ENCODE measurements at places on chromosomes 16 and 17. TPM values are rescaled to one million over a fixed set of nuclear protein-coding genes. Genes with fewer than 3 reads are reported as not detected.

DNA sequence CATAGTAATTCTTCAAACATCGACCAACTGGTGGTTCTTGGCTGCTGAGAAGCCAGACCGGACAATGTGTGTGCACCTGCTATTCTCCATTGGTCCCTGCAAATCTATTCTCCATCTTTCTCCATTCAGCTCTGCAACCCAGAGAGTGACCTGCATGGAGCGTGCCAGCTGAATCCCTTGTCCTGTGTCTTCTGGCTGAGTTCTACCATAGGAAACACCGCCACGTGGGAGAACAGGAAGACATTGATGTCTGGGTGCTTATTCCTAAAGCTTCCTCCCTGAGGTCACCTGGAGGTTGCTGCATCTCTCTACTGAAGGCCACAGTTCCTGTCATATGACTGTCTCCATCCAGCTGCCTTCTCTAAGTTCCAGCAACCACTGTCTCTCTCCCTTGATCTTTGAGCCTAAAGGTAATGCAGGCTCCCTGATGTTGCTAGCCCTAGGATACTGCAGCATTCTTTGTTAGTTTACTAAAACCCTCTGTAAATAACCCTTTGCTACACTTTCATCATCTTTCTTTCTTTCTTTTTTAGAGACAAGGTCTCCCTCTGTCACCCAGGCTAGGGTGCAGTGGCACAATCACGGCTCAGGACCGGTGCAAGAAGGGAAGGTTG is 10.6 kb upstream of the SMG1 start:
- no peak for DNase-seq

- DNase-seq: no peak
Observed at GRCh38 chr16:6345090-6345489, 987.6 kb upstream of the RBFOX1 start.

- DNase-seq: no peak
Observed at GRCh38 chr17:30477774-30478115, 537 bp downstream of the GOSR1 start.

- DNase-seq: no peak
Observed at GRCh38 chr16:14187517-14188338, 116.6 kb downstream of the MRTFB start.

GRCh38 chr16:72621651-72622050 is 426.3 kb downstream of the ZFHX3 start:
- no peak for DNase-seq

Gene GDPD3
- 17.1 TPM for total RNA-seq

- DNase-seq: no peak
Observed at GRCh38 chr16:2968368-2968737, 795 bp upstream of the PAQR4 start.

Gene GAS7
- total RNA-seq: 431 TPM

GRCh38 chr16:53530046-53530445 is 27.0 kb upstream of the AKTIP start:
- no peak for DNase-seq

Gene CD300H
- not detected for total RNA-seq

GRCh38 chr17:78197147-78197832 is 10.1 kb downstream of the AFMID start:
- DNase-seq: no peak

All from sciatic nerve (tissue), 2 donors.